Activated T-helper 9 cell treated with anti-CD3 and anti-CD28 coated beads, Interleukin-2, amount 50 U/mL, for 16 hours (primary cell): ENCODE measurements at places on chromosomes 3 and 15.

GRCh38 chr3:34568766-34569165, 770.3 kb downstream of the PDCD6IP start:
- DNase-seq: no peak

DNA sequence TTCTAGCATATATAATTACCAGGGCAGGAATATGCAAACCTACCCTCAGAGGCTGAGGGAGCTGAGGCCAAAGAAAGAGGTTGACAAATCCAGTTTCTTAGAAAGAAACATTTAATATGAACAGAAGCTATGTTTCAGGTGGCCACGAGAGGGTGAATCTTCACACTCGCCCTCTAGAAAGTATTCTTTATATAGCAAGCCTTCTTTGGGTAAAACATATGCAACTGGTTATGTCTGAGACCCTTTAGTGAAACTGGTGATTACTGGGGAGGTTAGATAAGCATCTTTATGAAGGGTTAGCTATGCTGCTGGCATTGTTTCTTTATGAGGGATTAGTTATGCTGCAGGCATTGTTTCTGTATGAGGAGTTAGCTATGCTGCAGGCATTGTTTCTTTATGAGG, 50.7 kb upstream of the GOLGA6L2 start:
- DNase-seq: no peak

- DNase-seq: no peak
Measured at GRCh38 chr15:99902248-99902928, 169.2 kb upstream of the LYSMD4 start.

- no peak for DNase-seq
Measured at GRCh38 chr3:46628901-46629369, 16.6 kb downstream of the FAM240A start.

DNA sequence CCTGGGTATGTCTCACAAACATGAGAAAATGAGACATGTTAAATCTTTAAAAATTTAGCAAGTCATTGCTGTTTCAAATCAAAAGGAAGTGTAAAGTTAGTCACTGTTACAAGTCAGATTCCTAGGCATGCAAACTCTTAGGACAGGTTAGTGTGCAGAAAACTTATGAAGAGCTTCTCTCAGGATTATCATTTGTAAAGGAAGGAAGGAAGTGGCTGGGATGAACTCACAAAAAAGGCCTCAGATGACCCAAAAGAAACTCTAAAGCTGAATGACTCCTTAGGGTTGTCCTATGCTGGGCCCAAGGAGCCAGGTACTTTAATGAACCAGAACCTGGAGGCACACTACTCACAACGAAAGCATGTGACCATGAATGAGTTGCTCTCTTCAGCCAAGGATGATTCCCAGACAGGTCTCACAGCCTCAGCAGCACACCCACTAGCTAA, 25.0 kb downstream of the MSL2 start:
- DNase-seq: no peak

DNA sequence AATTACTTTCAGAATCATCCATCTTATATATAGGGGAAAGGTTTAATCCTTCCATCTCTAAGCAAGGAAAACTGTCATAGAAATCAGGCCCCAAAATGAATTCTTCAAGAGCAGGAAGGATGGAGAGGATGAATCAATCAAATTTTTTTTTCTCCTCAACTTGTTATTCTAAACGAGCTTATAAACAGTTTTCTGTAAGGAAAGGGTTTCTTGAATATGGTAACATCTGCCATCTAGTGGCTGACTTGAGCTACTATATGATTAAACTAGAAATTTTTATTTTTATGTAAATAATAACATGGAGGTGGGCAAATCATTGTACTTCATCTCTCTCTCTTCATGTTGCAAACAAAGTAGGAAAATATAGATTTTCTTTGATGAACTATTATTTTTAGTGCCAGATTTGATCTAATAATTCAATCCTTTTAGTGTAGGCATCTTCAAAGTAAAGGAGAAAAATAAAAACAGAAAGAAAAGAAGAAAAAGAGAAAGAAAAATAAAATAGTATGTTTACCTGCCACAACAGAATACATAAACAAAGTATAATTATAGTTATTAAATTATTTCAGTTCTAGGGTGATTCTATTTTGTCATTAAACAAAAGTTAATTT, 146.6 kb downstream of the SERPINI1 start:
- no peak for DNase-seq

DNA sequence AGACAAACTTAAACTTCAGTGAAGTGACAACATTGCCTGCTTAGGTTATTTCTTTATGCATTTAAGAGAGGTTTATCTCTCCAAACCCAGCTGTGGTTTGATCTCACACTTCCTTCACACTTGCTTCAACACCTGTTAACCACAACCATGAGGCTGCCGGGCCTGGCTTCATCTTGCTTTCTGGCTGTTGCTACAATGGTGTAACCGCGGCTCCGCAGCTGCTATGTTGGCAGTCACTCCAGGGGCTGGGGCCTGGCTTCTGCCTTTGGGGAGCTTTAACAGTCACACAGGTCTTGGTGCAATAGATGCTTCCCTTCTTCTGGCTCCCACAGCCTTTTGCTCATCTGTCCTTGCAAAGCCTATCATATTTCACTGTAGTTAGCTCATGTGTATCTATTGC, 72.9 kb upstream of the MNS1 start:
- no peak for DNase-seq

DNA sequence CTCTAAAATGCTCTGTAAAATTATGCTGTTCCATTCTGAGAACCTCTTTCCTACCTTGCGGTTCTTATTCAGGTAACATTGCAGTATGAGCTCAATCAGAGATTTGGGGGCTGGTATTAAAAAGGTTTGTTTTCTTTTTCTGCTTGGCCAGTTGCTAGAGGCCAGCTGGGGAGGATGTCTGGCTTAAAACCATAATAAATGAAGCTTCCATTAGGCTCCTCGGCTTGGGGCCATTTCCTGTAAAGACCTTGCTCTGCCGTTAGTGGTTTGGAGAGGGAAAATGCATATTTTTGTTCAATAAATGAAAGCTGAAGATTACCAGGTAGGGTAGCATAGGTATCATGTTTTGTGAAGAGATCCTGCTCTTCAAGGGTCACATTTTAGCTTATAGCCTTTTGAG, 55.2 kb downstream of the MCTP2 start:
- DNase-seq: no peak

DNA sequence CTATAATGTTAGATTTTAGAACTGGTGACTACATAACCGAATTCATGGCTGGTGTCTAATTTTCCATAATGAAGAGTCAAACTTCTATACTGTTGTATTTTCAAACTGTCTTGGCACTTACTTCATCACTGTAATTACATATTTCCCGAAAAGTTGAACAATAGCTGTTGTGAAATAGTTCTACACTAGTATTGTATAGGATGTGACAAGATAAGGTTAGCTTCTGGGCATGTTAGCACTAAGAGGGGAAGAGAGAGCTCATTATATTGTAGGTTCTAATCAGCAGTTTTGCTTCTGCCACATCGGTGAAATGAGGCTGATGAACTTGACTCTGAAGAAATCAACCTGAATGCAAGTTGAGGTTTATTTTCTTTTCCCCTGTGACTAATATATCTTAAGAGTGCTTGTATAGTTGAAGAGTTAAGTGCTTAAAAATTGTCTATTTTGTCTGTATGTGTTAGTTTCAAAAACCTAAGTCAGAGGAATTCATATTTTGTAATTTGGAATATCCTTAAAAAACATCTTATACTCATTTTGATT, 8.9 kb downstream of the GYG1 start:
- no peak for DNase-seq

DNA sequence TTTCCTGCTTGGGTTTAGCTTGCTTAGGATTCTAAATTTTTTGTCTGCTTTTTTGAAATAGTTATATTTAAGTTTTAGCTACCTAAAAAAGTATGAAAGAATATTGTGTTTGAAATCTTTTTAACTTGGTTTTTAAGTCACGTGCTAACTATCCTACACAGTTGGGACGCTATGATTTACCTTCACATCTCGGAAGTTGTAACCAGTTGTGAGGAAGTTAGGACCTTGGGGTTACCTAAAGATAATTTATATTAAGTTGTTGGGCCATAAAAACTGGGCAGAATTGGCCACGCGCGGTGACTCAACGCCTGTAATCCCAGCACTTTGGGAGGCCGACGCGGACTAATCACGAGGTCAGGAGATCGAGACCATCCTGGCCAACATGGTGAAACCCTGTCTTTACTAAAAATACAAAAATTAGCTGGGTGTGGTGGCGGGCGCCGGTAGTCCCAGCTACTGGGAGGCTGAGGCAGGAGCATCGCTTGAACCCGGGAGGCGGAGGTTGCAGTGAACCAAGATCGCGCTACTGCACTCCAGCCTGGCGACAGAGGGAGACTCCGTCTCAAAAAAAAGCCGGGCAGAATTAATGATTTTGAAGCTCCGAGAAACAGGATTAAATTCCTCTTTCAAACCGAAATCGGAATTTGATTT, 1.0 kb downstream of the ZFAND6 start:
- DNase-seq: peak; percentile 2

- DNase-seq: no peak
Measured at GRCh38 chr3:179829401-179829800, 176.6 kb downstream of the USP13 start.

GRCh38 chr15:79450648-79451047, 18.5 kb downstream of the MINAR1 start:
- no peak for DNase-seq

DNA sequence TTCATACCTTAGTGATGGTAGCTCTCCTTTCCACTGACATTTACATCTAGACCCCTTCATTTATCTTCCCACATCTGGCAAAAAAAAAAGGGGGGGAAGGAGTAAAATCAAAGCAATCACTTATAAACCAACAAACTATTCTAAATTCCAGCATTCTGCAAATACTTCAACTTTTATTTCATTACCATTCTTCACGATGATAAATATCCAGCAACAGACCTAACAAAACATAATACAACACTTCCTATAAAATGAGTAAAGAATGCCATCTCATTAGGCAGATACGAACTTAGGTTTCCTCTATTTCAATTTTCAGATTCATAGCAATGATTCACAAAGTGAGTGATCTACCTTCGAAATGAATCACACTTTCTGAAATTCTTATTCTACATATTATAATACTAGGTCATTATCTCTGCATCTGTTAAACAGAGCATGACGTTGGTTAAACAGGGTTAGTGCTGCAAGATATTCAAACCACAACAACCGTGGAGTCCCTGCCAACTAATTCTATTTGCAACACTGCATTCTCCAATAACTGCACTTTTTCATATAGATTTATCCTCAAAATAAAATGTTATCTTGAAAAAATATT, at the start of gene LRRFIP2:
Gene LRRFIP2 (minus strand): TSS at position 51 of the 595 bp plus-strand sequence. CDS start 25,599 bp downstream, outside the sequence.
- no peak for DNase-seq

- no peak for DNase-seq
Measured at GRCh38 chr15:67085818-67086636, 20.6 kb downstream of the SMAD3 start.

DNA sequence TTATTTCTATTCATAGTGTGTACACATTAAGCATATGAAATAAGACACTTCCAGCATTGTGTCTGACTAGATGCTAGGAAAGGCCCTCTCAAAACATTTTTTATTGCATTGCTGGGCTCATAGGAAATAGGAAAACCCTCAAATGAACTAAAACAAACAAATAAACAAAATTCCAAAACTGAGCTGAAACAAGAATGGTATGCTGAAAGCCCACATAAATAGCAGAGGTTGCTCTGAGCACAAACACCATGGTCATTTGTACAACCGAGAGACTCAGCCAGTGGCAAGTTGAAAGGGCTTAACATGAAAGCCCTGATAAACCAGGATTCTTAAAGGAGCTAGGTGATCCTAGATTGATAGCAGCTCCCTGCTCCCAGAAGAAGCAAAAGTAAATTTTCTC, 310.0 kb upstream of the WNT5A start:
- no peak for DNase-seq

DNA sequence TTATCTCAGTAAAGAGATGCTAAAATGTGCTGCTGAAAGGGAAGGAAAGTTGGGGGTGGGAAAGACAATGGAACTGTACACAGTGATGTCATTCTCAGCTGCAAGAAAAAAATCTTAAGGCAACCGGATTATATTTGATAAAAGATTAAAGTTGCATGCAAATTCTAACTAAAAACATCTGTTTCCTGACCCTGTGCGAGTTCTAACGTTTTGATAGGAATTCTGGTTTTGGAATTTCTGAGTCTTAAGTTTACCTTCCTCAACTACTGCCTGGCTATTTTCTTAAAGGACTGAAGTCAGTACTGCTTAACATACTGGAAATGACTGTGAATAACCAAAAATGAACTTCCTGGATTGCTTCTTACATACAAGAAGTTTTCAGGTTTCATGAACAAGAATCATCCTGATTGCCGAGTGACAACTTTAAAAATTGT, 115.5 kb downstream of the SLC25A26 start:
- DNase-seq: no peak

DNA sequence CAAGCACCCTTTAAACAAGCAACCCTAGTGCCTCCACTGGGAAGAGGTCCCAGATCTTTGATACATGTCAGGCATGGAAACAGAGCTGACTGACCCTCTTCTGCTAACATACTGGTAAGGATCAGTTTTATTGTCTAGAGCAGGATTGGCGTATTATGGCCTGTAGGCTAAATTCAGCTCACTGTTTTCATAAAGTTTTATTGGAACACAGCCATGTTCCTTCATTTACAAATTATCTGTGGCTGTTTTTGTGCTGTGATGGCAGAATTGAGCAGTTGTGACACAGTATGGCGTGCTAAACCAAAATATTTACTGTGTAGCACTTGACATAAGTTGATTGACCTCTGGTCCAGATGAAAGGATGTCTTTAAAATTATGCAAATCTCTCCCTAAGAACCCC, 45.0 kb downstream of the WDR76 start:
- DNase-seq: no peak

DNA sequence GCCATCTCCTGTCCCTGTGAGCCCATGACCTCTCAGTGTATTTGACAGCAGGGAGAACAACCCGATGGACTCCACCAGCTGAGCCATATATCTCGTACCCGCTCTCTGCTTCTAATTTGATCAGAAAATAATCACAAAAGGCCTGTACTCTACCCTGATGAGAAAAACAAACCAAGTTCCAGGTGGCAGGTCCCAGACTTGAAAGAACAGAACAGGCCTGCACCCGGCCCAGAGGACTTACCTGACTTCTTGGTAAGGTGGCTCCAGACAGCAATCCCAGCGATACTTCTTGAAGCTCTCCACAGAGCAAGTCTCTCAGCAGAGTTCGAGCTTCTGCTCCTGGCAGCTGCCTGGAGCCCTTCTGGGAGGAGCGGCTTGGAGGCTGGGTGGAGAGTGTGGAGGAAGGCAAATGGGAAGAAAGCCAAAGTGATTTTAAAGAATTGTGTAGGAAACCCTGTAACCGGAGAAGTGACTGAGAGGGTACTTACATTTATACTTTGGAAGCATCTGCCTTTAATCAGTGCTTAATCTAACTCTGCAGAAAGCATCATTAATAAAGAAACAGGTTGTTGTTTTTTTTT, 91.6 kb downstream of the SCN11A start:
- DNase-seq: no peak

- no peak for DNase-seq
Measured at GRCh38 chr3:31251083-31251482, 281.6 kb upstream of the STT3B start.
